Stimulated activated CD8-positive, alpha-beta memory T cell treated with anti-CD3 and anti-CD28 coated beads, Interleukin-7, amount 100 ng/mL, for 24 hours (primary cell): ENCODE measurements at places on chromosomes 16 and 17.

GRCh38 chr16:88616320-88616719, 22.1 kb upstream of the IL17C start:
- no peak for DNase-seq

GRCh38 chr17:7221278-7222092, 1.7 kb downstream of the ACADVL start:
- DNase-seq = no peak

DNA sequence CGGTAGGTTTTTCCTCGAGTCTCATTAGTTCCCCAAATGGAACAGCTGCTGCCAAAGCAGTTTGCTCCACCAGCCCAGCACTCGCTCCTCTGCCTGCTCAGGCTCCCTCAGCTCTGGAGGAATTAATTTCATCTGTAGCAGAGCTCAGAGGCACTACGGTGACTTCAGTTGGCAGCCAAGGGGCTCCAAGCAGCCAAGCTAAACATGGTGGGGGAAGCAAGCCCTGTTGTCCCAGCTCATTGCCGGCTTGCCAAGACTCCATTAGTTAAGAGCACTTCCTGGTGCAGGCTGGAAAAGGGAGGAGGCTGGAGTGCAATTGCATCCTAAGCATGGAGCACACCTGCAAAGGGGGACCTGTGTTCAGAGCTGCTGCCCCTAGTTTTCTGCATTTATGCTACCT, 78.7 kb upstream of the GPRC5B start:
- DNase-seq = no peak

DNA sequence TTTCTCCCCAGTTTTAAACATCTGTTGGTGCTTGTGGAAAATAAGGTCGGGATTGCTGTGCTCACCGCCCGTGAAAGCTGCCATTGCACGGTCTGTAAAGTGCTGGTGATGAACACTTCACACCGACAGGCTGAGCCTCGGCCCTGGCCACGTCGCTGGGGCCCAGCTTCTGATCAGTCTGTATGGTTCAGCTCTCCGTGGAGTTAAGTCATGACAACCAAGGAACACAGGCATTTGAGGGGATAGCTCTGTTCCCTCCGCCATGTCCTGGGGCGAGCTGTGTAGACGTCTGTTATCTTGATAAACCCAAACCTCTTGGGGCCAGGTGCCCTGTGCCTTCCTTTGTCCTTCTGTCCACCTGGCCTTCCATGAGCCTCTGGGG, 110.6 kb downstream of the METRNL start:
- DNase-seq = no peak

DNA sequence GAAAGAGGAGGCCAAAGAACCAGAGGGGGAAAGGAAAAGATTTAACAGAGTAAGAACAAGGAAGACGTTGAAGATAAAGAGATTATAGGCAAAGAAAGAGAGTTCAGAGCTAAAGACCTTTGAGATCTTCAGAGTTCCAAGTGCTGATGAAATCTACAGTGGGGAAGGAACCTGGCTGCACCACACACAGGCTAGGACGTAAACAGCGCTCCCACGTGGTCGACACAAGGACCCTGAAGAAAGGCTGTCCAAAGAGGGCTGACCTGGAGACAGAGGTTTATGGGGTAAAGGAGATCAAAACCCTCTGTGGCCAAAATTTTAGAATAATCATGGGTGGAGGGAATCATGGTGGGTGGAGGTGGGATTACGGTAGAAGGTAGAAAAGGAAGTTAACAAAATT, 121.6 kb downstream of the PMP22 start:
- DNase-seq = no peak

- DNase-seq = peak; percentile 36
Measured at GRCh38 chr17:39753514-39754160, 15.9 kb downstream of the GRB7 start.

DNA sequence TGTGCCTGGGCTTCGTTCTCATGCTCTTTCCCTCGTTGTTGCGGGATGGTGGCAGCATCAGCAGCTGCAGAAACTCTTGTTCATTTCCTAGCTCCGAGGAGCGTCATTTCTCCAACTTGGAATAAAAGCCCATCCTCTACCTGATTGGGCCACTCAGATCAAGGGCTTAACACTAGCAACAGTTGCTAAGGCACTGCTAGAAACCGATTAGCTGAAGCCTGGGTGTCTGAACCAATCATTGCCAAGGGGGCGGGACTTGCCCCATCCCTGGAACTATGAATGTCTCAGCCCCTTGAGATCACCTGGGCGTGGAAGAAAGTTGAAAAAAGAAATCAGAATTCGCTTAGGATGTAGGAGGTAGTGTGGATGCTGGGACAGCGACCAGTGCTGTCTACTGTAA, 145.3 kb downstream of the FOXL1 start:
- DNase-seq = no peak

- no peak for DNase-seq
Measured at GRCh38 chr17:18368946-18369345, 5.6 kb upstream of the SHMT1 start.

DNA sequence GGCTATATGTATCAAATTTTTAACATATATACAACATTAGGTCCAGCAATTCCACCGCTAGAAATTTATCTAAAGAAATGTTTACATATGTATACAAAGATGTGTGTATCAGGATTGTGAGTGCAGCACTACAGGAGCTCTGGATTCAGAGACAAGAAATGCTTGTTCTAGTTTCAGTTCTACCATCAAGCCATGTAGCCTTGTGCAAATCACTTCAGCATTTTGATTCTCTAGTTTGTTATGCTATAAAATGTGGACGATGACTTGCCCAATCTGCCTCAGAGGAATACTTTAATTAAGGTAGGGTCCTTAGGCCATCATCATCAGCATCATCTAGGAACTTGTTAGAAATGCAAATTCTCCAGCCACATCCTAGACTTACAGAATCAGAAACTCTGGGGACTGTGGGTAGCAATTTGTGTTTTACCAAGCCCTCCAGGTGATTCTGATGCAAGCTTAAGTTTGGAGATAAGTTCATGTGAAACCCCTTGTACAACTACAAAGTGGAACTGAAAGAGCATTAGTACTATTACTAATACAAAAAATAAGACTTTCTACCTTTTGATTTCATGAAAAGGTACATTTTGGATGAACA, 131.2 kb upstream of the CORO6 start:
- no peak for DNase-seq

GRCh38 chr17:1905190-1905913, 75.5 kb downstream of the RPA1 start:
- DNase-seq = no peak

DNA sequence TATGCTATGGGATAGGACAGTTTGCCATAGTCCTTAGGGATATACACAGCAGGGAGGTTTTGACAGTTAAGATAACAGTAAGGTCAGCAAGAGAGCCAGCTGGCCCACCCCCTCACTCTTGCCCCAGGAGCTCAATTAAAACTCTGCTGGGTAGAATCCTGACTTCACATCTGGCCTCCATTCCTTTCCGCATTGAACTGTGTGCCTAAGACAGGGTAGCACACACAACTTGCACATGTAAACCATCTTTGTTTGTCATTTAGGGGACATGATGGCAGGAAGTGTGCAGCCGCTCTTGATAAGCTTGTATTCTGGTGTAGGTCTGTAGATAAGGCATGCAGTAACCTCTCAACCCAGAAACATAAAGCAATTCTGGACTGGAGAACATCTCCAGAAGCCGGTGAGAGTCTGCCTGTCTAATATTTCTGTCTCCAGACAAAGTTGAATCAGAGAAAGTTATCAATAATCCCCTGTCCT, 5.2 kb downstream of the MINK1 start:
- DNase-seq = no peak

- DNase-seq = no peak
Measured at GRCh38 chr17:36525113-36525512, 9.6 kb downstream of the MYO19 start.

- DNase-seq = no peak
Measured at GRCh38 chr17:77753246-77753645, 205.3 kb upstream of the TNRC6C start.

DNA sequence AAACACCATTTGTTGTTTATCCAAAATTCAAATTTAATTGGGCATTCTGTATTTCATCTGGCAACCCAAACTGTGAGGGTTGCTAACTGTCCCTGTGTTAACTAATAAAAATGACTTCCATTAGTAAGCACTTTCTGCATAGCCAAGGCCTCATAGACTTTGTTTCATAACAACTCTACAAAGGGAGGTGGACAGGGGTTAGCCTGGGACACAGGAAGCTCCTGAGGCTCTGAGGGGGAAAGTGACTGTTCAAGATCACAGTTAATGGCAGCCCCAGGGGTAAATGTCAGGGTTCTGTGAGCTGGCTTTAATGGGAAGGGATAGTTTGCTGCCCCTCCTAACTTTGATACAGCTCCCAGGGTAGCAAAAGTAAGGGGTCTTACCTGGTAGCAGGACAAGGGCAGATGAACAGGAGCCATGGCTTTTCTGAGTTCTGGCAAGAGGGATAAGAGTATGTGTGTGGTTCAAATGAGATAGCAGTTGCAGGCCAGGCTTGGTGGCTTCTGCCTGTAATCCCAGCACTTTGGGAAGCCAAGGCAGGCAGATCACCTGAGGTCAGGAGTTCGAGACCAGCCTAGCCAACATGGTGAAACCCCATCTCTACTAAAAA, 2.2 kb downstream of the HEATR9 start:
- no peak for DNase-seq

DNA sequence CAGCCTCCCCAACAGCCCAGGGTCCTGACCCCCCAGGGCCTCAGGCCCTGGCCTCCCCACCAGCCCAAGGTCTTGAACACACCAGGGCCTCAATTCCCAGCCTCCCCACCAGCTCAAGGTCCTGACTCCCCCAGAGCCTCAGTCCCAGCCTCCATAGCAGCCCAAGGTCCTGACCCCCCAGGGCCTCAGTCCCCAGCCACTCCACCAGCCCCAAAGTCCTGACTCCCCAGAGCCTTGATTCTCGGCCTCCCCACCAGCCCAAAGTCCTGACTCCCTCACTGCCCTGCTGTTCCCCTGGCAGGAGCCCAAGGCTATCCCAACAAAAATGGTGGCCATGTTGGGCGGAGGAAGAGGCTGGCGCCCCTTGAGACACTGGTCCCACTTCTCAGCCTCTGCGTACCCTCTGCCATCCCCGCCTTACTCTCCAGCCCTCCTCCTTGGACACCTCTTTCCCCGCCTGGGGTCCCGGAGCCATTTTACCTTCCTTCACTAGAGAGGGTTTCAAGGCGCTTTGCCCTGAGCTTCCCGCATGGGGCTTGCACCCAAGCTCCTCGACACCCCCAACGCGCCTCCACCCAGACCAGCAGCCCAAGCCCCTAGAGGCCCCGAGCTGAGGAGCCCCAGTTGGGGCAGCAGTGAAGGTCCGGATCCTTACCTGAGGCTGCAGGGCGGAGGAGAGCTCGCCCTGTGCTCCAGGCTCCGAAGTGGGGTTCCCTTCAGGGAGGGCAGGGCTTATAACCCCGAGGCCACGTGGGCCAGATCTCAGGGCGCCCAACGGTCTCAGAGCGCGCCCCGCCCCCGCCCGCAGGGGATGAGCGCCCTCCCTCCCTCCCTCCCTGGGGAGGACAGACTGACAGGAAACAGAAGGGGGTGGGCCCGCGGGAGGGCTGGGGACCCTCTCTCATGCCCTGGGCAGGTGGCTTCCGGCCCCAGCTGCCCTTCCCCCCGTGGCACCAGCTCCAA, 3.5 kb upstream of the TSPOAP1 start:
- peak; percentile 84 for DNase-seq

GRCh38 chr16:67194260-67194659, 2.3 kb downstream of the E2F4 start:
- DNase-seq = no peak

GRCh38 chr17:16243801-16244567, 27.0 kb downstream of the PIGL start:
- no peak for DNase-seq

DNA sequence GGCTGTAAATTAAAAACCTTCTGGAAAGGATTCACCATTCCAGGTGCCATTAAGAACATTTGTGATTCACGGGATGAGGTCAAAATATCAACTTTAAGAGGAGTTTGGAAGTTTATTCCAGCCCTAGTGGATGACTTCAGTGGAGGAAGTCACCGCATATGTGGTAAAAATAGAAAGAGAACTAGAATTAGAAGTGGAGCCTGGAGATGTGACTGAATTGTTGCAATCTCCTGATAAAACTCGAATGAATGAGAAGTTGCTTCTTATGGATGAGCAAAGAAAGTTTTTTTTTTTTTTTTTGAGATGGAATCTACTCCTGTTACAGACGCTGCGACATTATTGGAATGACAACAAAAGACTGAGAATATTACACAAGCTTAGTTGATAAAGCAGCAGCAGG, 26.7 kb downstream of the CCL4 start:
- DNase-seq = no peak

DNA sequence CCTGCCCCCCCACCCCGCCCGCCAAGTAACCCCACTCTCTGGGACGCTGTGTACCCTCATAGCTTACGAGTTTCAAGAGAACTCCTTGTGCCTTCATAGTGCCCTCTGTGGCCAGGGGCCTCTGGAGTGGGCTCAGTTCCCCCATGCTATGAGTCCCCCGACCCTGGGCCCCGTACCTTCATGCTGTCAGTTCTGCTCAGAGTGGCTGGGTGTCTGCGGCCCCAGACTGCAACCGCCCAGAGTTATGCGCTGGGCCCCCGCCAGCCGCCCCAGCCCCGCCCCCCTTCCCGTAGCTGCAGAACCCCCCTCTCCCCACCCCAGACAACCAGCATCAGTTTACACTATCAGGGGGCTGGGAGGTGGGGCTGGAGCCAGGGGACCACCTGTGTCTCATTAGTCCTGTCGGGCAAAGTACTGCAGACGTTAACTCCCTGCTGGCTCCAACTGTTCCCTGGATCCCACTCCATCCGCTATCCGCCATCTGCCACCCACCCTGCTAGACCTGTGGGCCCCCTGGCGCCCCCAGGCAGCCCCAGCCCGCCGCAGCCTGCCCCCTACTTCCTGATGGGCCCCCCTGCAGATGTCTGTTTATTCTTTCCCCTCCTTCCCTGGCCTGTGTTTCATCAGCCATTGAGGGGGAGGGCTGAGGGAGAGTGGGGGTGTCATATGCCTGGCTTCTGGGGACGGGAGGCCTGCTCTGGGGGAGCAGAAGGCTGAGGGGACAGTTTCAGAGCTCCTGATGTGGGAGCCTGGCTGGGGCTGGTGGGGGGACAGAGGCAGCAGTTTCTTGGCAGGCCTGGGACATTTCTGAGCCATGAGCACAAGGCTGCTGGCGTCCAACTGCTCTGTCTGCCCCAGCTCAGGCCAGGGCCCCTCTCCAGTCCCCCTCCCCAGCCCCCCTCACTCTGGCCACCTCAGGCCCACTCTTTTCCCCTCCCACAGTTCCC, at the start of gene MFAP4:
Gene MFAP4 (minus strand): TSS at position 217 of the 947 bp plus-strand sequence. CDS start 35 bp downstream, at position 182.
- DNase-seq = no peak
